Naive thymus-derived CD8-positive, alpha-beta T cell (primary cell): ENCODE measurements at places on chromosomes 12 and 14.

- DNase-seq = no peak
Observed at GRCh38 chr12:132633901-132634300, 15.3 kb downstream of the P2RX2 start.

- DNase-seq = no peak
Observed at GRCh38 chr12:39123580-39124253, 218.3 kb upstream of the CPNE8 start.

GRCh38 chr12:23899434-23899833 lies 50.0 kb downstream of the SOX5 start:
- no peak for DNase-seq

DNA sequence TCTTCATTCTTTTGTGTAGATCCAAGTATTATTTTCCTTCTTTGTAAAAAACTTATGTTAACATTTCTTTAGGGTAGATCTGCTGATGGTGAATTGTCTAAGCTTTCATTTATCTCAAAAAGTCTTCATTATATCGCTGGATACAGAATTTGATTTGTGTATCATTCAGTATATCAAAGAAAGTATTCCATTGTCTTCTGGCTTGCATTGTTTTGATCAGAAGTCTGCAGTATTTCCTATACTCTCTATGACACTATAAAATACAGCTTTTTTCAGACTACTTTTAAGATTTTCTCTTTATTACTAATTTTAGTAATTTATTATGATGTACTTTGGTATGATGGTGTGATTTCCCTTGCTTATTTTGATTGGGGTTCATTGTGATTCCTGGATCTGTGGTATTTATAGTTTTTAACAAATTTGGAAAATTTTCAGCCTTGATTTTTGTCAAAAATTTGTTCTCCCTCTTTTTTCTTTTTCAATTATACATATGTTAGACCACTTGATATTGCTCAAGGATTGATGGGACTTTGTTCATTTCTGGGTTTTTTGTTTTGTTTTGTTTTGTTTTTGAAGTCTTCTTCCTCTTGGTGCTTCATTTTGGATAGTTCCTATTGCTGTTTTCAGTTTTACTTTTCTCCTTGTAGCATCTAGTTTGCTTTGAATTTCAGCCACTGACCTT lies 176.5 kb downstream of the ZFP36L1 start:
- no peak for DNase-seq

DNA sequence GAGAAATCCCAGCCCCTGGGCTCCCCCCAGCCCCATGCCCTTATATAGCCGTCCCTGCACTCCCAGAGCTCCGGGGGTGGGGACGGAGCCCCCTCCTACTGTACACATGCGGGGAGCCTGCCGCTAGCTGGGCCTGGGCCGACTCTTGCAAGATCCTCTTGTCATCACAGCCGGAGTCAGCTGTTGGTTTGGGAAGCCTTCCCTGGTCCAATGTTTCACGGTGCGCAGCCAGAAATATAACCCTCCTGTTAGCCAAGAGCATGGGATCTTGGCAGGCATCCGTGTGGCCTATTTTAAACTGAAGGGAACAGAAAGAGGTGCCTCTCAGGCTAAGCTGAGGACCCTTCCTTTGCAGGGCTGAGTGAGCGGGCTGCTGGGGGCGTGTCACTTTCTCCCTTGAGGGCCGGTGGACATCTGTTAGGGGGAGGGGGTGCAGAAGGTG lies 175.3 kb downstream of the TSPAN9 start:
- DNase-seq = no peak

GRCh38 chr14:52060080-52060479 lies 8.8 kb downstream of the NID2 start:
- DNase-seq = no peak

GRCh38 chr12:1595026-1595561 lies 713 bp upstream of the FBXL14 start:
- no peak for DNase-seq

GRCh38 chr14:84208451-84208850 lies 1321.5 kb upstream of the FLRT2 start:
- DNase-seq = no peak

- DNase-seq = no peak
Observed at GRCh38 chr12:91913651-91914050, 232.0 kb downstream of the BTG1 start.

GRCh38 chr14:103868242-103868897 lies 21.0 kb upstream of the PPP1R13B start:
- no peak for DNase-seq

- no peak for DNase-seq
Observed at GRCh38 chr12:47273191-47273626, 193.4 kb upstream of the AMIGO2 start.

DNA sequence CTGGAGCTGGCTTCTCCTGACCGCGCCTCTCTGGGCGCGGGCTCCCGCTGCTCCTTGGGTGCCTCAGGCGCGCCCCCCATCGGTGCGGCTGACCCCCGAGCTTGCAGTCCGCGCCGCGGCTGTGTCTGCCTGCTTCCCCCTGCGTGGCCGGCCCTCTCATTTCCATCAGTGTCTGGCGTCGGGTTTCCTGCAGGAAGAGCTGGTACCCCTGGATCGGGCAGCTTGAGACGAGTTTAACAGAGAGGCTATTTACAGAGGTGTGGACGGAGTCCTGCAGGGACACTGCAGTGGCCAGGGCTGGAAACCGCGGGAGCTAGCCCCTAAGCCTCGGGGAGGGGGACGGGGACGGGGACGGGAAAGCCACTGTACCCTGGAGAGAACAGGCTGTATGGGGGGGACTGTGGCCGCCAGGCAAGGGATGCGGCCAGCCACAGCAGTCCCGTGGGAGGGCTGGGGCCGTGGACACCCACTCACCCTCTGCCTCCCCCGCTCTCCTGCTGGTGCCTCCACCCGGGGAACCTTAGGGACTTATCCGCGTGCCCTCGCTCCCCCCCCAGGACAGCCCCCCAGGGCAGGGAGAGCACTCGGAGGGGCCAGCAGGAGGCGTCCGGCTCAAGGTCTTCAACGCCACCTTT lies 3.7 kb upstream of the CACNA2D4 start:
- peak; percentile 47 for DNase-seq

DNA sequence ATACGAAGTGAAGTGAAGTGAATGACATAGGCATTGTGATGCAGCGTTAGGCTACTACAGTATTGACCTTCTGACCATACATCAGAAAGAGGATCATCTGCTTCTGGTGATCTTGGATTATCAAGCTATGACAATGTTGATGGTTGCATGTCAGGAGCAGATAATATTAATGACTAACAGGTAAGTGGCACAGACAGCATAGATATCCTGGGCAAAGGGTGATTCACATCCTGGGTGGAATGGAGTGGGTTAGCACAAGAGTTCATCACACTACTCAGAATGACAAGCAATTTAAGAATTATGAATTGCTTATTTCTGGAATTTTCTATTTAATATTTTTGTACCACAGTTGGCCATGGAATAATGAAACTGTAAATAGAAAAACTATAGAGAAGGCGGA lies 397.9 kb upstream of the ATP2B1 start:
- DNase-seq = no peak

- no peak for DNase-seq
Observed at GRCh38 chr12:117850048-117850447, 118.7 kb downstream of the KSR2 start.

GRCh38 chr12:30517320-30517719 lies 178.3 kb downstream of the IPO8 start:
- no peak for DNase-seq

- no peak for DNase-seq
Observed at GRCh38 chr12:131521326-131521725, 189.6 kb upstream of the SFSWAP start.

- no peak for DNase-seq
Observed at GRCh38 chr12:24045816-24046257, 96.4 kb upstream of the SOX5 start.

- no peak for DNase-seq
Observed at GRCh38 chr12:3255057-3255456, 177.9 kb downstream of the TSPAN9 start.

DNA sequence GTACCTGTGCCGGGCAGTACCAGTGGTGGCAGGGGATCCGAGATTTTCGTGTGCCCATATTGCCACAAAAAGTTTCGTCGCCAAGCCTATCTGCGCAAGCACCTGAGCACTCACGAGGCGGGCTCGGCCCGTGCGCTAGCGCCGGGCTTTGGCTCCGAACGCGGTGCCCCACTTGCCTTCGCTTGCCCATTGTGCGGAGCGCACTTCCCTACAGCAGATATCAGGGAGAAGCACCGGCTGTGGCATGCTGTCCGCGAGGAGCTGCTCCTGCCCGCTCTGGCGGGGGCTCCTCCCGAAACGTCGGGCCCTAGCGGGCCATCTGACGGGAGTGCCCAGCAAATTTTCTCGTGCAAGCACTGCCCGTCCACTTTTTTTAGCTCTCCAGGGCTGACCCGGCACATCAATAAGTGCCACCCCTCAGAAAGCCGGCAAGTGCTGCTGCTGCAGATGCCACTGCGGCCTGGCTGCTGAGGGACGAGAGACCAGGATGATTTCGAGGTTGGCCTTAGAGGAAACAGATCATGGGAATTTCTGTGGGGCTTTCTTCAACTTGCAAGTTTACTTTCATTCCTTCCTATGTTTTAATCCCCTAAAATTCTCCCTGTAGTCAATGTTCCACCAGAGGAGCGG lies 1.6 kb downstream of the INSM2 start:
- DNase-seq = no peak

GRCh38 chr12:58576916-58577315 lies 343.4 kb downstream of the LRIG3 start:
- DNase-seq = no peak

DNA sequence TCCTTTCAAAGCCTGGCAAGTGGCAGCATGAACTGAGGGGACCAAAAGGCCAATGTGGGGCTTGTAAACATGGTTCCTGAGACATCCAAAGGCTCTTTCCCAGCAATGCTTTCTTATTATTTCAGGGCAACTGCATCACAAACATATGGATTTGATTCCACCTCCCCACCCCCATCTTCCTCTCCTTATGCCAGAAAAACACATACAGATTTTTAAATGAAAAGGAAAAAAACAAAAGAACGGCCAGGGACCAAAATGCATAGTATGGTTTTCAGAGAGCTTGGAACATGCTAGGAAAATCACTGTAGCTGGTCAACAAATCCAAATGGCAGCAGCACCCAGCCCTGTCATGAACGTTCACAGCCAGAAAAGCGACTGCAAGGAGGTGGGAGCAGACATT lies 167.6 kb downstream of the ANO2 start:
- no peak for DNase-seq

DNA sequence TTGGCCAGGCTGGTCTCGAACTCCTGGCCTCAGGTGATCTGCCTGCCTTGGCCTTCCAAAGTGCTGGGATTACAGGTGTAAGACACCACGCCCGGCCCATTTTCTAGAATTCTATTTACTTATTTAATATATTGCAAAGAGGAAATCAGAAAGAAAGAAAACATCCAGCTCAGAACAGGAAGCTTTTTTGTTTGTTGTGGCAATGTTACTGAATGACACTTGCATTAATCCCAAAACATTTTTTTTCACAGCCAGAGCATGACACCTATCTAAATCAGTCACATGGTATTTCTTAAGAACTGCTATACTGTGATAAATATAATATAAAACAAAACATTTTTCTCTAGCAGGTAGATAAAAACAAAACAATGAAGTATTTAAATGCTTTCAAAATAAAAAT lies 12.6 kb downstream of the CFL2 start:
- no peak for DNase-seq

DNA sequence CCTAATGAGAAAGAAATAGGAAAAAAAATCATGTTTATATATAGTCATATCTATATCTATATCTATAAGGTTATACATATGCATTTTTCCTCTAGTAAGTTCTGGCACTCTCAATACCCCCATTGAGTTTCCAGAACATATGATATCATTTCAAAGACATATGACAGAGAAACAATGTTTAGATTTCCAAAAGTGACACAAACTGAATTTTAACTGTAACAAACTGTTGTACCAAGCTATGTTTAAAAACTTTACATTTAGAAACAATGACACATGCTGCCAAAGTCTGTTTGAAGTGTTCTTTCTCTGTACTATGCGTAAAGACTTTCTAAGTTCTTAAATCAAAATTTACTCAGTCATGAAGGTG lies 171.6 kb downstream of the PRKD1 start:
- DNase-seq = no peak

DNA sequence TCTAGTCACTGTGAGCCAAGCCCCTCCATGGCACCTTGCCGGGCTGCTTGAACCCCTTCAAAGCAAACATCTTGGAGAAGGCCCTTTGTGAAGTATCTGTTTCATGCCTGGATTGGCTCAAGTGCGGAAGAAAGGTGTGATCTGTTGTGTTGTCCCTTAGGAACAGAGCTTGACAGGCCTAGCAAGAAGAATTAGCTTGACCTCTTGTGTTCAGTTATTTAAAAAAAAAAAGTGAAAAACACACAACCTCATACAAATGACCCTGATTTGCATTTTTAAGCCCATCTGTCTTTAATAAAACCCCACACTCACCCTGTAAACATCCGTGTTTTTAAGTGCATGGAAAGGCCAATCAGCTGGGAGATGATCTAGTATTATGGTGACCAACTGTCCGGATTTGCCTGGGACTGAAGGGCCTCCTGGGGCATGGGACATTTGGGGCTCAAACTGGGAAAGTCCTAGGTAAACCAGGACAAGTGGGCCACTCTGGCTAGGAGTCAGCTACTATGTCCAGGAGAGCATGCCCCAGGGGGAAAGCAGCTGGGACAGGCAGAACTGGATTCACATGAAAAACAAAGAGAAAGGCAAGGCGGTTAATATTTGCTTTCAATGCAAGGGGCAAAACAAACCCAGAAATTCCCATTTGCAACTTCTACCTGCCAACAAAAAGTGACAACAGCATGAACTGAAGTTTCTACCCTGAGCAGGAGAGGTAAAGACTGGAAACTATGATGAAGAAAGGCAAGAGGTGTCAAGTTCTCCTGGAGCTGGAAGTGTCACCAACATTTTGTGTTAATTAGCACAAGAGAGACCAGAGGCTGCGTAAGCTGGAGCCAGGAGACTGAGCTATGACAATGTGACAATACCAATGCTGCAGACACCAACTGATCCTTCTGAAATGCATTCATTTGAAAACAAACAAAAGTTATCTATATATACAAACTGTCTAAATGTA lies 78.6 kb downstream of the CLMN start:
- no peak for DNase-seq

GRCh38 chr14:67357969-67358354 lies 1.6 kb downstream of the ATP6V1D start:
- no peak for DNase-seq

- no peak for DNase-seq
Observed at GRCh38 chr12:77861317-77861716, 30.6 kb downstream of the NAV3 start.

GRCh38 chr12:67019070-67019469 lies 250.1 kb upstream of the CAND1 start:
- no peak for DNase-seq

DNA sequence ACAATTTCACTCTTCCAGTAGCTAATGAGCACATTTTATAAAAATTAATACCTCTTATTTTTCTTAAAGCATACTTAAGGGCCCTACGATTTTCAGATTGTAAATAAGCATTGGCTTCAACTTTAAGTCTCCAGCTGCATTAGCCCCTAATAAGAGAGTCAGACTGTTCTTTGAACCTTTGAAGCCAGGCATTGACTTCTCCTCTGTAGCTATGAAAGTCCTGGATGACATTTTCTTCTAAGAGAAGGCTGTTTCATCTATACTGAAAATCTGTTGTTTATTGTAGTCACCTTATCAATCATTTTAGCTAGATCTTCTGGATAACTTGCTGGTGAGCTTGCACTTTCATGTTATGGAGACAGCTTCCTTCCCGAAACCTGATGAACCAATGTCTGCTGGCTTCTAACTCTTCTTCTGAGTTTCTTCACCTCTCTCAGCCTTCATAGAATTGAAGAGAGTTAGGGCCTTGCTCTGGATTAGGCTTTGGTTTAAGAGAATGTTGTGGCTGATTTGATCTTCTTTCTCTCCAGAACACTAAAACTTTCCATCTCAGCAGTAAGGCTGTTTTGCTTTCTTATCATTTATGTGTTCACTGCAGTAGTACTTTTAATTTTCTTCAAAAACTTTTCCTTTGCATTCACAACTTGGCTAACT lies 377.1 kb upstream of the RGS6 start:
- no peak for DNase-seq
